ENCODE measurements at places on chromosomes 11 and 22. TPM values are rescaled to one million over a fixed set of nuclear protein-coding genes. Genes with fewer than 3 reads are reported as not detected.

Gene TTC17
- 60.3 TPM for total RNA-seq

Gene JAML
- total RNA-seq: not detected

Gene LRRC74B
- total RNA-seq: 2.6 TPM

DNA sequence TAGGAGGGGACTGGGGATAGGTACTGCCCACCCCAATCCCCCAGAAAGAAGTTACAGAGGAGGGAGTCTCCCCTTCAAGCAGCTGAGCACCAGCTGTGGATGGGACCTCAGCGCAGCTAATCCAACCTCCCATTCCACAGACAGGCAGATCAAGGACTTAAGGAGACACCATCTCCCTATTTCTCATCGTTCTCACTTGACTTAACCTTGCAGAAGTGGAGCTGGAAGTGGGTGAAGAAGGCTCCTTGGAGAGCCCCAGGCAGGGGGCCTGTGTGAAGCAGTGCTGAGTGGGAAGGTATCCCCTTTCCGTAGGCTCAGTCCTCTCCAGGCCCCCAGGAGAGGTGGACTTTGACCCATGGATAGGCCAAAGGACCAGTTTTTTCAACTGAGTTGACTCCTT lies 27.3 kb downstream of the USP35 start:
- peak; percentile 56 for DNase-seq

GRCh38 chr11:85663753-85664614 lies 945 bp downstream of the CREBZF start:
- peak; percentile 38 for DNase-seq

DNA sequence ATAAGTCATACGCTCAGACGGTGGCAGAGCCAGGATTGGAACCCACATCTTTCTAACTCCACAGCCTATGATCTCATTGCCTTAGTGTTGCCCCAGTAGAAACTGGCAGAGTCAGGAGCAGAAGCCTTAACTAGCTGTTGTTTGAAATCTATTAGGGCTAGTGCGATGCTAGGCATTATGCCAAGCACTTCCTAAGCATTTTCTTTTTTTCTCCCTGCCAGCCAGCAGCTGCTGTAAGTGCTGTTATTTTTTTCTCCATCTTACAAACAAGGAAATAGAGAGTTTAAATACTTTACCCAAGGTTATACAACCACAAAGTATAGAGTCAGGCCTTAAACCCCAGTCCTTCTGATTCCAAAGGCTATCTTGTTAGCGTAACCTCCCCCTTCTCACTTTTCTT lies 161.0 kb upstream of the SORL1-AS1 start:
- no peak for DNase-seq
